PC-3 (cell line): ENCODE measurements at places on chromosomes 13 and 19.

DNA sequence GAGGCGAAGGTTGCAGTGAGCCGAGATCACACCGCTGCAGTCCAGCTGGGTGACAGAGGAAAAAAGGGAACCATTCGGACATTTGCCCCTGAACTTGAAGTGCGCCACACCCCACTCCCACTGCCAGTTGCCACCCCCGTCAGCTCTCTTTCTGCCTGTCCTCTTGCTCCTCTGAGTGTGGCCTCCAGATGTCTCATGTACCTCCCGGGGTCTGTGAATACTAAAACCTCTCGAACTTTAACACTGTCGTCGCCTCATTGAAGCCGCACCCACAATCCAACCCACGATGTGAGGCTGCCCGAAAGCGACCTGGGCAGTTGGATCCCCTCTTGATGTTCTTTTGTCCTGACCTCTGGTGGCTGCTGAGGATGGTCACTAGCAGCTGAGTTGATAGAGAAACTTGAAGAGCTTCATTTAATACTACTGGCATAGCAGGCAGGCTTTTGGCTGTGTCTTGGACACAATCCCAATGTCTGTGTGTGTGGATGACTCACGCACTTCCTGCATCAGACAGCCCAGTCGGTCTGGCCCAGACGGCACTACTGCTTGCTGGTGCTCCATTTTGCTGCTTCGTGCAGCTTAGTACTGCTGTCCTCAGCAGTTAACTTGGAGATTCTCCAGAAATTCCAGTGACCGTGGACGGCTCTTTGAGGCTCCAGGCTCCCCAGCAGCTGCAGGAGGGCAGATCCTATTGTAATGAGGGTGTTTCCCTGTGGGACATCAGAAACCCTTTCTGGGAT is 4.2 kb downstream of the FPR3 start:
- DNase-seq: peak; percentile 98

GRCh38 chr19:17376935-17377600 is at the start of gene PLVAP:
TSS of gene PLVAP (minus strand) at chr19:17377342. CDS start at chr19:17377288, 54 bp downstream.
- no peak for DNase-seq

- peak; percentile 66 for DNase-seq
These were observed 32.3 kb upstream of the MED4 start for GRCh38 chr13:48126944-48127830.

- peak; percentile 49 for DNase-seq
These were observed 11.9 kb upstream of the FRY start for GRCh38 chr13:32019612-32020233.

DNA sequence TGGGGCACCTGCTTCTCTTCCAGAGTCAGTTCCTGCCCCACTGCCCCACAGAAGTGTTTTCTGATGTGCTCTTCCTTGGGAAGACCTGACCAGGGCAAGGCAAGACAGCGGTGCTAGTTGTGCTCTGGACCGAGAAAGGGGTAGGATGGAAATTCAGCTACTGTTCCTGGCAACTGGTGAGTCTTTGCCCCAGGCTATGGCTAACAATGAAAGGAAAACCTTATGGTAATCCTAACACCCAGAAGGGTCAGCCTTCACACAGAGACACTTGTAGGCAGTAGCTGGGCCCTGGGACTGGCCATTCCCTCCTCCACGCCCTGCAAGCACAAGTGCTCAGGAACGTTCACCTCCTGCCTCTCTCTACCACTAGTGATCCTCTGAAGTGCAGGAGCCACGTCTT is 9.6 kb upstream of the CYSLTR2 start:
- no peak for DNase-seq

- DNase-seq: no peak
These were observed 1251.0 kb upstream of the PCDH9 start for GRCh38 chr13:68481130-68481529.

- DNase-seq: no peak
These were observed 9.0 kb downstream of the SH3GL1 start for GRCh38 chr19:4391306-4391693.

GRCh38 chr19:42436006-42436405 is 6.7 kb downstream of the CXCL17 start:
- DNase-seq: no peak

- peak; percentile 45 for DNase-seq
These were observed 163.6 kb downstream of the SPRY2 start for GRCh38 chr13:80177327-80177726.

DNA sequence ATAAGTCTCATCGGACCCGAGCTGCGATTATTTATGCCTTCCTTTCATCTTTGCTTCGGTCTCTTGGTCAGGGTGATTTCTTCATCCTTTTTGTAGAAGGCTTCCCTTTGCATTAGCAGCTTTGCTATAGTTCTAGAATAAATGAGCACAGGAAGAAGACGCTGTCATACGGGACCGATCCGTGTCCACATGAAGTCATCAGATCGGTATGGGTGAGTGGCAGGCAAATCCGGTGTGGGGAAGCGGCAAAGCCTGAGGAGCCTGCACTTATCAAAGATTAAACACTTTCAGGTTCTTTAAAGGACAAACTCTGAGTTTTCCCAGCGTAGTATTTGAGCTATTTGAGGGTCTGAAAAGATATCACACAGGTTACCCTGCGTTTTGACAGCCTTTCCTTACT is 119.3 kb downstream of the IRS2 start:
- DNase-seq: peak; percentile 66

DNA sequence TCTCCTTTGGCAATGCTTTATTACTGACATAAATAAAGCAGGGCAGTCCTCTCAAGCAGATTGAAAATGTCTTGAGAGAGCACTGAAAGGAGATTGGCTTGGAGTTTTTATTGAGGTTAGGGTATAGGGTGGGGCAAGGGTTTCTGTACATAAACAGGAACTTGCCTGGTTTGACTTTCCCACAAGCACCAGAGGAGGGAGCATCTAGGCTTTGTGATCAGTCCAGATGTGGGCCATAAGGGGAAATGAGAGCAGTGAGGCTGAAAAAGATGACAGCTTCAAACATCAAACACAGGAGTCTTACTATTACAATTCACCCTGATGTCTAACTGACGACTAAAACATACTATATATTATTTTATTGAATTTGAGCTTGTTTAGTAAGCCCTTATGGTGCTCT is 260.9 kb downstream of the MTUS2 start:
- DNase-seq: no peak
